Fibroblast of skin of scalp (primary cell): ENCODE measurements at places on chromosomes 13 and 19.
A peak's percentile ranks its signal among the peaks of the same experiment; 100 is the strongest.

- peak; percentile 16 for DNase-seq
These were observed 33.7 kb downstream of the SUGT1 start for GRCh38 chr13:52686376-52686775.

GRCh38 chr13:37409756-37410155, 188.8 kb downstream of the POSTN start:
- DNase-seq: peak; percentile 61

- peak; percentile 65 for DNase-seq
These were observed 78.5 kb upstream of the NBEA start for GRCh38 chr13:34863360-34864135.

- DNase-seq: peak; percentile 91
These were observed 107.4 kb upstream of the SLC7A1 start for GRCh38 chr13:29702912-29703351.

DNA sequence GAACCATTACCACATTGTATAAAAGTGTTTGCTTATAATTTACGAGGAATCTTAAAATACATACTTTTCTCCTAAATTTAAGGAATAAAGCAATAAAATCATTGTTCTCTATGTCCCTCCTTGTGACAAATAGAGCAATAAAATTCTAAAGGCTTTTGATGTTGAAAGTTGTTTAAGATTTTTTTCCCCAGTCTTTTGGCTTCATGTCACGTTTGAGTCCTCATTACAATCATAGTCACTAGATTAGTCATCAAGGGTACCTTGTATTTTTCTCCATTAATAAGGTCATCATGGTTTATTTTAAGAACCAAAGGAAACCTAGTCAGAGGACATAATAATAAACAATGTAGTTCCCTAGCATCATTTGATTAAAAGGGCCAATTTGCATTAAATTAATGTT, 3.2 kb downstream of the WBP4 start:
- DNase-seq: peak; percentile 69

DNA sequence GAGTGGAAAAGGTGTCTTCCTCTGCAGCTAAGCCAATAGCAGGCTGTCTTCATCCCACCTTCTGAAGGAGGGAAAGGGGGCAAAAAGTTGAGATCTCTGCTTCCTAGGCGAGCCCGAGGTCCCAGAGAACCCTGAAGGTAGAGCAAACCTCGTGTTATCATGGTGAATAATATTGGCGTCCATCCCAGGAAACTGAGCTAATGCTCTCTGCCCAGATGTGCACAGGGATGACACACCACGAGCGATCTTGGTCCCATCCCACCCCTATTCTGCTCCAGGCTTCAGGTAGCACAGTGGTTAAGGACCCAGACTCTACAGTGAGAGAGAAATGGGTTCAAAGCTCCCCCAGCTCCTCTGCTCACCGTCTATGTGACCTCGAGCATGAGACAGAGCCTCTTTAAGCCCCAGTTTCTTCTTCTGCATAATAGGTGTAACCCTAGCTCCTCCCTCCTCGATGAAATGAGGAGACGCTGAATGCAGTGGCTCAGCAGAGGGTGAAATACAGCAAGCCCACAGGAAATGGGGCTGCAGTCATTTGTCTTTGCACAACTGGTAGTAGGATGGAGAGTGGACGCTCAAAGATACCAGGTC, 9.9 kb upstream of the CEACAM20 start:
- no peak for DNase-seq

- no peak for DNase-seq
These were observed 174.6 kb upstream of the LSM14A start for GRCh38 chr19:33997690-33998089.

DNA sequence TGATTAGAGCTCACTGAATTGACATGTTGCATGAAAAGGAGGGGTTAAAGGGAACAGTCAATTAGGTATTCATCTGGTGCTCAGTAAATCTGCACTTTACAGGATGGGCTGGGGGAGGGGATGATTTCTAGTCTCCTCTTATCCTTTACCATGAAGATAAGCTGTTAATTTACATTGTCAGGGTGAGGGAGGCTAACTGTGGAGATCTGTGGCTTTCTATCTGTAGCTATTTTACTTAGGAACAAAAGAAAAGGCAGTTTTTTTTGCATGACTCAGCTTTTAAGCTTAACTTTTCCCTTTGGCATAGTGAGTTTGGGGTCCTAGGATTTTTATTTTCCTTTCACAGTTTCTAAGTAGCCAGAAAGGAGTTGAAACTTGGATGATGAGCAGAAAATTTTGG, 253.3 kb downstream of the LMO7 start:
- no peak for DNase-seq
